Tibial artery (tissue), 4 donors: ENCODE measurements at places on chromosomes 4 and X.

- no peak for DNase-seq
- H3K27ac ChIP-seq: no peak overlapping the region
- no peaks in the 10 kb centered on the region for H3K4me1 ChIP-seq
- H3K27me3 ChIP-seq: no peaks in the 10 kb centered on the region
These were observed 2.5 kb upstream of the SPANXD start for GRCh38 chrX:141701072-141701471.

DNA sequence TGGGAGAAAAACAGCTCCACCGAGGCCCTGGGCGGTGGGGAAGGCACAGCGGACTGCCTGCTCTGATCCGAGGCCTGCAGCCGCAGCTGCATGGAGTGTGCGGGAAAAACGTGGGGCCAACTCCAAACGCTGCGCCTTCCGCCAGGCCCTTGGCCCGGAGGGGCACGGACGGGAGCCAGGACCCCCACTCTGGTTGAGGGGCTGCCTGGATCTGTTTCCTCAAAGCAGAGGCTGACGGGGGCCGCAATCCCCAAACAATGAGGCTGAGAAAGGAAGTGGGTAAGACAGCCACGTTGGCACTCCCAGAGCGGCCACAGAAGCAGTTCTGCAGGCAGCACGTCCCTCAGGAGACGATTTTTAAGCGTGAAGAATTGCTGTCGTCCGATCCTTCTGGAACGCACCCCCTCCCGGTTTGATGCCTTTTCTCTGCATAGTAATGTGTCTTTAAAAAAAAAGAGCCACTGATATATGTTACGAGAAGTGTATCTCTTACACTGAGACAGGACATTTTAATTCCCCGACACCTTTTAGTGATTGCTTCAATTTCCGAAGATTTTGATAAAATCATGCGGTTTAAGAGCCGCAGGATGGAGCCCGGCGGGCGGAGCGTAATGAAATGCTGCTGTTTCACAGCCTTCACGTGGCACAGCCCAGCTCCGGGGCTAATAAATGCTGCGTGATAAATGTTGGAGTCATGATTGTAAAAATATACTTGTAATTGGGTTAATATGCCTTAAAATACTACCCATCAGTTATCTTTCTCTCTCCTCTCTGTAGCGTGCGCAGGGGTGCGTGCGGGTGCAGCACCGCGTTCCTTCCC is 85.7 kb downstream of the FAM53A start:
- no peaks in the 10 kb centered on the region for H3K27me3 ChIP-seq
- no peak overlapping the region for H3K4me3 ChIP-seq
- no peak overlapping the region for H3K27ac ChIP-seq

DNA sequence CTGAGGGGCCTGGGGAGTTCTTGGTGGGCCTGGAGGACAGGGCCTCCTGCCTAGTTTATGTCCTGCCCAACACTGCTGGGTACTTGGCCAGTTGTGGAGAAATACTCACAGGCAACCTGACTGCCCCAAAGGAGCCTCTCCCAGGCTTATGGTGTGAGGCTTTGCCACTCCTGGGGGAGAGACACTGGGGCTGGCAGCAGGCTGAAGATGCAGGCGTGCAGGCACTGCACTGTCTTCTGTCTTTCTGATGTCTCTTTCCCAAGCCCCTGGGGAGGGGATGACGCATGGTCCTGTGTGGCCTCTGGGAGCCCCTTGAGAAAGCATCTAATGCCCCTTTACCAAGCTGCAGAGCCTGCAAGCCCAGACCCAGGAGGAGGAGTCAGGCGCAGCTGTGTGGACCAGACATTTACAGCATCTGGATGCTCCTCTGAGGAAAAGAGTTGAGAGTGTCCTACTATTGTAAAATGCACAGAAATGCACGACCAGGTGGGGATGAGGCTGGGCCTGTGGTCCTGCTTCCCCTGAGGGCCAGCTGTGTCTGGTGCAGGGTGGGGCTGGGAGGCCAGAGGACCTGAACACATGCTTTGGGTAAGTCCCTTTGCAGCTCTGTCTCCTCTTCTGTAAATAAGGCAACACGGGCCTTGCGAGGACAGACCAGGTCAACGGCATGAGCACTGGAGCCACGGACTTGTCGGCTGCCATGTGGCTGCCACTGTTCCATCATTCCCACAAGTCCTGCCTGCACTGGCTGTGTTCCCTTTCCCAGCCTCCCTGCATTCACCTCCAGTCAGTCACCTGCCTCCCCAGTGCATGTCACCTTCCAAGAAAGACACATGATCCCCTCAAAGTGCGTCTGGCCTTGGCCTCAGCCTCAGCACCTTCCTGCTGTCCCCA is 8.4 kb downstream of the TMEM271 start:
- no peak for DNase-seq
- H3K27me3 ChIP-seq: peaks cover 53% of the 10 kb centered on the region
- H3K27ac ChIP-seq: no peak overlapping the region

- H3K27ac ChIP-seq: peak overlapping the region; percentile 87
- H3K4me1 ChIP-seq: peaks cover 9% of the 10 kb centered on the region
- no peak for DNase-seq
- H3K4me3 ChIP-seq: peak overlapping the region; percentile 58
- no peaks in the 10 kb centered on the region for H3K27me3 ChIP-seq
These were observed 1.2 kb downstream of the AASDH start for GRCh38 chr4:56386091-56386490.

- H3K27me3 ChIP-seq: no peaks in the 10 kb centered on the region
- no peak overlapping the region for H3K27ac ChIP-seq
- no peaks in the 10 kb centered on the region for H3K36me3 ChIP-seq
- no peak overlapping the region for H3K4me3 ChIP-seq
- no peaks in the 10 kb centered on the region for H3K4me1 ChIP-seq
These were observed 623.8 kb upstream of the DIPK2B start for GRCh38 chrX:45824471-45824870.

DNA sequence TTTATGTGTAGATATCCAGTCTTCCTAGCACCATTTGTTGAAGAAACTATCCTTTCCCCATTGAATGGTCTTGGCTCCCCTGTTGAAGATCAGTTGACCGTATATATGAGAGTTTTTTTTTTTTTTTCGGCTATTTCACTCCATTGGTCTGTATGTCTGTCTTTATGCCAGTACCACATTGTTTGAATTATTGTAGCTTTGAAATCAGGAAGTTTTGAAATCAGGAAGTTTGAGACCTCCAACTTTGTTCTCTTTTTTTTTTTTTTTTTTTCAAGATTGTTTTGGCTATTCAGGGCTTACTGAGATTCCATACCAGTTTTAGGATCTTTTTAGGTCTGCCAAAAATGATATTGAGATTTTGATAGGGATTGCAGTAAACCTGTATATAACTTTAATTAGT is 4.3 kb upstream of the SCD5 start:
- H3K4me3 ChIP-seq: no peak overlapping the region
- peaks cover 10% of the 10 kb centered on the region for H3K4me1 ChIP-seq
- no peaks in the 10 kb centered on the region for H3K36me3 ChIP-seq
- no peaks in the 10 kb centered on the region for H3K27me3 ChIP-seq
- DNase-seq: no peak

- no peaks in the 10 kb centered on the region for H3K36me3 ChIP-seq
- peaks cover 6% of the 10 kb centered on the region for H3K27me3 ChIP-seq
- H3K27ac ChIP-seq: peak overlapping the region; percentile 98
These were observed 1.4 kb downstream of the STAG2 start for GRCh38 chrX:123962794-123963373.

DNA sequence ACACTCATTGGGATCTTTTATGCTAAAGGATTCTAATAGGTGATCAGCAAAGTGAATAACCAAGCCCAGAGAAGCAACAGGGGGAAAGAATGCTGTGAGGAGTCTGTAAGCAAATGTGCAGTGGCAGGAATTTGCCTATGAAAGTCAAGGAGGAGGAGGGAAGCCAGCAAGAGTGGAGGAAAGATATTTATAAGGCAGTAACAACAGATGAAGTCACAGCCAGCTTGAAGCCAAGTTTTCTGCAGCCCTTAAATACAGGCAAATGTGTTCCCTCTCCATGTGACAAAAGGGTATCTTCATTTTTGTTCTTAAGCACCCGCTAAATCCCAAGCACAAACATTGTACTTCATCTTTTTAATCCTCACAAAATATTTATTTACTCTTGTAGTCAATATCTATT is 275.0 kb upstream of the CLNK start:
- no peaks in the 10 kb centered on the region for H3K4me1 ChIP-seq
- H3K4me3 ChIP-seq: no peak overlapping the region
- H3K27me3 ChIP-seq: no peaks in the 10 kb centered on the region
- no peaks in the 10 kb centered on the region for H3K36me3 ChIP-seq
- no peak for DNase-seq

GRCh38 chrX:147173594-147173993 is 359.1 kb upstream of the CXorf51A start:
- H3K27me3 ChIP-seq: no peaks in the 10 kb centered on the region
- H3K36me3 ChIP-seq: no peaks in the 10 kb centered on the region
- H3K4me1 ChIP-seq: no peaks in the 10 kb centered on the region
- H3K27ac ChIP-seq: no peak overlapping the region

DNA sequence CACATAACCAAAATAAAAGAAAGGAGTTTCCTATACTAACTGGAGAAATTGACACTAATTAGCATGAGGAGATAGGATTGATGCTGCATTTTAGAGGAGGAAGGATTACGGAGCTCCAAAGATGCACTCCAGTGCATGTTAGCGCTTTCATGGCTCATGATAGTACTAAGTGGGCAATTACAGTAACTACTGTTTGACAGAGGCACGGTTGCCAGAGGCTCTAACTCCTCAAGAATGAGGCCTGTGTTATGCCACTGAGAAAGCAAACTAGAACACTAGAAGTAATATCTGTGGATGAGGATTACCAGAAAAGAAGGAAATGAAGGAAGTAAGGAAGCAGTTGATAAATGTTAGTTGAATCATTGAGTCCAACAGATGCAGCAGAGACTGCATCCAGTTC is 19.6 kb upstream of the PDGFC start:
- no peaks in the 10 kb centered on the region for H3K36me3 ChIP-seq
- no peak overlapping the region for H3K27ac ChIP-seq
- DNase-seq: no peak

DNA sequence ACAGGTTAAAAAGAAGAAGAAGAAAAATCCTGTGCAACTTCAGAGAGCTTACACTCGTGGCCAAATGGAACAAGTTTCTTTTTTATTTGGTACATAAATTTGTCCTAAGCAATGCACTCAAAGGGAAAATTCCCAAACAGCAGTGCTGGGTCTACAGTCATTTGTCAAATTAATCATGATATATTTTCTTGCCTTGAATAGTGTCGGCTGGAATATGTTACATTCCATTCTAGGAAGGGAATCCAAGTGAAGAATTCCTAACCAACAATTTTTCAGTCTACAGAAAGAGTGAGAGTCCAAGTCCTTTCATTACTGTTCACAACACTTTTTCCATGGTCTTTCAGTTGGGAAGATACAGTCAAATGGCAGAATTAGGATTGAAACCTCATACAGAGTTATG is 63.9 kb downstream of the HAND2 start:
- DNase-seq: no peak
- no peaks in the 10 kb centered on the region for H3K27me3 ChIP-seq
- no peak overlapping the region for H3K27ac ChIP-seq
- no peaks in the 10 kb centered on the region for H3K36me3 ChIP-seq
- H3K4me1 ChIP-seq: peaks cover 30% of the 10 kb centered on the region
- no peak overlapping the region for H3K4me3 ChIP-seq

DNA sequence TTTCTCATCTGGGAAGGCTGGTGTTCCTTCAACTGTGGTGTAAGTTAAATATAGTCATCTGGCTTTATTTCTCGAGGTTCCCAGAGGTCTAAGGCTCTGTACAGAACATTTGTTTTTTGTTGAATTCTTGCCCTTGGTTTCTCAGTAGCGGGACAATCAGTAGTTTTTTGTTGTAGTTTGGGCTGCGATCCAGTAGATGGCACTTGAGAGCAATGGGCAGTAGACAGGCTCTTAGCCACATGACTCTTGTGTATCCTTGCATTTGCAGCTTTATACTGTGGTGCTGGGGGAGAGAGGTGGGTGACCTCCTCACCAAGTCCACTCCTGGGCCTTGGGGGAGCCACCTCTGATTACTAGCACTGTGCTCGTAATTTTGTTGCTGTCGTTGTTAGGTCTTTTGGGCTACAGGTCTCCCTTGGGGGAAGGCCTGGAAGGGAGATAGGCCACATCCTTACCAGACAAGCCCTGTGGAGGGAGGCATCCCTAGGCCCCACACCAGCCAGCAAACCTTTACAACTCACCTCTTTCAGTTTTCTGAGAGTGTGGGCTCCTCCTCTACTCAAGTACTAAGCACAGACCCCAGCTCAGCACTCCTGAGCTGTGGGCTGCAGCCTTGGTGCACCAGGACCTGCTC is 8.1 kb downstream of the ETDB start:
- no peak for DNase-seq
- H3K4me3 ChIP-seq: no peak overlapping the region
- H3K4me1 ChIP-seq: no peaks in the 10 kb centered on the region
- no peaks in the 10 kb centered on the region for H3K36me3 ChIP-seq

- no peaks in the 10 kb centered on the region for H3K27me3 ChIP-seq
- H3K36me3 ChIP-seq: no peaks in the 10 kb centered on the region
- DNase-seq: no peak
- peaks cover 4% of the 10 kb centered on the region for H3K4me1 ChIP-seq
- H3K27ac ChIP-seq: no peak overlapping the region
- no peak overlapping the region for H3K4me3 ChIP-seq
These were observed 260.1 kb upstream of the EDNRA start for GRCh38 chr4:147220833-147221232.

DNA sequence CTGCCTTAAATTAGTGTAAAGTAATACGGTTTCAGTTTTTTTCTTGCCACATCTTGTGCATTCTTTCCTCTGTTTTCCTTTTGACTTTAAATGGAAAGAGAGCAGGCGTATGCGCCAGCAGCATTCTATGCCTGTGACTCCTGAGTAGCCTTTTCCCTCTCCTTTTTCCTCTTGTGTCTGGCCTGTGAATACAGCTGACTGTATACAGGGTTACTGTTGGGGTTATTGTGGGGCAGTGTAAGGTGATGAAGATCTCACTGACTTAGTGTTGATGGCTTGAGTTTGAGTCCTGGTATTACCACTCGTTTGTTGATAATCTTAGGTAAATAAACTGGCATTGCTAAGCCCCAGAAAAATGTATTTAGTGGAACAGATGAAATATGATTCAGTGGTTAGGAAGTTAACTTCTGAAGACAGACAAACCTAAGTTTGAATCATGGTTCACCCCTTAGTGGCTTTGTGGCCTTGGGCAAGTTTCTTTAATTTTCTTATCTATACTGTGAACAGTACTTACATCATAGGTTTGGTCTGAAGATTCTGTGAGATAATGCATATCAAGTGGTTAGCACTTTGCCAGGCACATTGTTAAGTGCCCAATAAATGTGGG is 105.1 kb downstream of the FNIP2 start:
- H3K4me1 ChIP-seq: peaks cover 33% of the 10 kb centered on the region
- DNase-seq: no peak
- no peak overlapping the region for H3K4me3 ChIP-seq
- H3K27ac ChIP-seq: peak overlapping the region; percentile 54
- H3K27me3 ChIP-seq: no peaks in the 10 kb centered on the region
- H3K36me3 ChIP-seq: peaks cover 29% of the 10 kb centered on the region

- H3K36me3 ChIP-seq: no peaks in the 10 kb centered on the region
- H3K4me1 ChIP-seq: no peaks in the 10 kb centered on the region
- no peak overlapping the region for H3K4me3 ChIP-seq
- H3K27ac ChIP-seq: no peak overlapping the region
- H3K27me3 ChIP-seq: no peaks in the 10 kb centered on the region
These were observed 132.2 kb upstream of the SLC34A2 start for GRCh38 chr4:25523405-25523804.

GRCh38 chrX:150094375-150094774 is 156.1 kb upstream of the EOLA2 start:
- DNase-seq: peak; percentile 43
- no peaks in the 10 kb centered on the region for H3K36me3 ChIP-seq
- no peaks in the 10 kb centered on the region for H3K4me1 ChIP-seq
- H3K4me3 ChIP-seq: no peak overlapping the region
- H3K27ac ChIP-seq: no peak overlapping the region
- H3K27me3 ChIP-seq: no peaks in the 10 kb centered on the region

- no peaks in the 10 kb centered on the region for H3K36me3 ChIP-seq
- H3K4me1 ChIP-seq: no peaks in the 10 kb centered on the region
- DNase-seq: no peak
- H3K27me3 ChIP-seq: peaks cover 28% of the 10 kb centered on the region
- no peak overlapping the region for H3K27ac ChIP-seq
These were observed 58.5 kb downstream of the ADRA2C start for GRCh38 chr4:3824521-3825270.
